A549 treated with Hydrocortisone at 1 μM for 4 hours (cell line): ENCODE measurements at places on chromosomes 2 and 18. TPM values are rescaled to one million over a fixed set of nuclear protein-coding genes. Genes with fewer than 3 reads are reported as not detected.

The SP110 gene
- total RNA-seq: 6.8 to 8.7 TPM (median 7.4 TPM) in 5 replicates

The SULT1C2 gene
- 0.36 to 0.78 TPM (median 0.43 TPM) in 5 replicates for total RNA-seq

The FAM124B gene
- total RNA-seq: not detected in 5 replicates

The MYOM1 gene
- 0.09 to 0.41 TPM (median 0.15 TPM) in 5 replicates for total RNA-seq

The CKAP2L gene
- 12.3 to 18.6 TPM (median 14.4 TPM) in 5 replicates for total RNA-seq

The LBX2 gene
- 2.4 to 4.3 TPM (median 3.6 TPM) in 5 replicates for total RNA-seq

The KLHL41 gene
- total RNA-seq: 0.13 to 0.31 TPM (median 0.18 TPM) in 5 replicates

The SGPP2 gene
- total RNA-seq: 0.48 to 0.59 TPM (median 0.56 TPM) in 5 replicates

The TUBA3E gene
- total RNA-seq: 3.0 to 4.6 TPM (median 4.2 TPM) in 5 replicates
